ENCODE measurements at places on chromosomes 7 and 10.

- no peak for DNase-seq
These were observed 88.9 kb upstream of the NEBL start for GRCh38 chr10:20986049-20986448.

DNA sequence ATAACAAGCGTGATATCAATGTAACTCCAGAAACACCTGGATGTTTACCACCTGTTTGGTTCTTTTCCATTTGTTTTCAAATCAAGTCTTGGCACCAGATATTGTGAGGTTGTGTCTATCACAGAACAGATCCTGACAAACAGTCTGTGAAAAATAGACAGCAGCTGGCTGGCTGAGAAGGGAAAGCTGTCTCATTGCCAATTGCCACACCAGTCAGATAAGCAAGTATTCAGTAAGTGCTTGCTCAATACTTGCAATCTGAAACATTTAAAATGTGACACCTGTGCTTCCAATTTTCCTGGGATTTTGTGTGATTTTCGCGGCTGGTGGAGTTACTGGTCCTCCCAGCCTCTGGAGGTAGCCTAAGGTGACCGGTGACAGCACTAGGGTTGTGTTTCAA lies 147.9 kb upstream of the MYO3A start:
- no peak for DNase-seq

DNA sequence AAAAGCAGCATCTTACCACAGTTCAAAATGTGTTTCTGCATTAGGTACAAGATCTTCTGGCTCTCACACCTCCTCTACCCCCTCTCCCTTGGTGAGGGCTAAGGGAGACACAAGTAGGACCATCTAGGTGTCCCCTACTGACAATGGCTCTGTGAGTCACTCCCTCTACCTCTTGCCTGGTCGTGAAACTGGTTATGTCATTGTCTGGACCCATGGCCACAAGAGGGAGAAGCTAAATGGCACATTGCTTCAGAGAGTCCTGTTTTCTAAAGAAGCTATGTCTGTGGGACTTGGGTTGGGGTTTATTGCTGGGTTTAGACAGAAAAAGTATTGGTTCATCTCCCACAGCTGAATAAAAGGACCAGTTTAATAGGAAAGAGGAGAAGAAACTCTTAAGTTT lies 4.0 kb upstream of the PLXNA4 start:
- DNase-seq: no peak

DNA sequence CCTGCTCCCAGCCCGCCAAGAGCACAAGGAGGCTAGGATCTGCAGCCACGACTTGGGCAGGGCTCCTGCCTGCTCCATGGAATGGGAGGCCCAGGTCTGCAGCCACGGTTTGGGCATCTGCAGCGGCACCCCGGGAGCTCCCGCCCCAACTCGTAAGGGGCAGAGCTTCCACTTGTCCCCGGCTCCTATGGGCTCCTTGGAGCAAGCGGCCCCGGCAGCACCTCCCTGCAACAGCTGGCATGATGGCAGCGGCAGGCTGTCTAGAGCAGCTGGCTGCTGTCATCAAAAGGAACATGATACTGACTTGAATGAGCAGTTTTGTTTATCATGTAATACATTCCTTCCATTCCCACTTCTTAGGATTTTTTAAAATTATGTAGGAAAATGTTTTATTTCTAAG lies 684.0 kb upstream of the FOXK1 start:
- DNase-seq: no peak

DNA sequence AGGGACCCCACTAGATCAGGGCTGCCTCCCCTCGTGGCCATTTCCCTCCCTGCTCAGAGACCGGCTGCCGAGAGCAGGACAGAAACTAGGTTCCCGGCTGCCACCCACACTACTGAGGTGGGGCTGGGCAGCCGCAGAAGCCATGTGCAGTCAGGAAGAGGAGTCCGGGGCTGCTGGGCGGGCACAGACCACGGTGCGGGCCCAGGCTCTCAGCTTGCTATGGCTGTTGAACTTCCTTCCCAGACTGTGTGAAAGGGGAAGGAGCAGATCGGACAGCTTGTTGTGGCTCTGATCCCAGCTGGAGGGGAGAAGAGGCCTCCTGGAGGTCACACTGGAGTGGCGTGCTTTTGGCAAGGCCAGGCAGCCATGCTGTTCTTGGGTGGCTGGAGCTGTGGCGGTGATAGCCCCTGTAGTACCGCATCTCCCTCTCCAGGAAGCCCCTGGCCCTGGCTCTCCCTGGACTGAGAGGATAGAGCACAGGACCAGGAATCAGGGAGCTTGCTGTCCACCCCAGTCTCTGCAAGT lies 56.8 kb downstream of the HK1 start:
- no peak for DNase-seq

GRCh38 chr7:1579481-1580421 lies 9.9 kb upstream of the PSMG3 start:
- peak; percentile 52 for DNase-seq

DNA sequence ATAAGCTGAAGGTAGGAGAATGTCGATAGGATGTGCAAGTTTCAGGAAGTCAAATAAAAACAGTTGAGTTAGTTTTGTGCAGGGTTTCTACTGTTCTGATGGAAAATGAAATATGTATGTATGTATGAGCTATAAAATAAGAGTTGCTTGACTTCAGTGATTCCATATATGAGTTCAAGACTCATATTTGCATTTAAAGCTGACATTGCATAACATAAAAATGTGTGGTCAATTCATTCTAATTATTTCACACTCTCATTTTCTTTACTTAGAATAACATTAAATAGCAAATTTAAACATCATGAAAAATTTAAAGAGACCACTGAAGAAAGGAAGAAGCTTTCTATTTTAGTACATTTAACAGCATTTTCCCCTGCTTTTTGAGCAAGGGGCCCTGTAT lies 37.8 kb downstream of the IFIT5 start:
- DNase-seq: no peak

DNA sequence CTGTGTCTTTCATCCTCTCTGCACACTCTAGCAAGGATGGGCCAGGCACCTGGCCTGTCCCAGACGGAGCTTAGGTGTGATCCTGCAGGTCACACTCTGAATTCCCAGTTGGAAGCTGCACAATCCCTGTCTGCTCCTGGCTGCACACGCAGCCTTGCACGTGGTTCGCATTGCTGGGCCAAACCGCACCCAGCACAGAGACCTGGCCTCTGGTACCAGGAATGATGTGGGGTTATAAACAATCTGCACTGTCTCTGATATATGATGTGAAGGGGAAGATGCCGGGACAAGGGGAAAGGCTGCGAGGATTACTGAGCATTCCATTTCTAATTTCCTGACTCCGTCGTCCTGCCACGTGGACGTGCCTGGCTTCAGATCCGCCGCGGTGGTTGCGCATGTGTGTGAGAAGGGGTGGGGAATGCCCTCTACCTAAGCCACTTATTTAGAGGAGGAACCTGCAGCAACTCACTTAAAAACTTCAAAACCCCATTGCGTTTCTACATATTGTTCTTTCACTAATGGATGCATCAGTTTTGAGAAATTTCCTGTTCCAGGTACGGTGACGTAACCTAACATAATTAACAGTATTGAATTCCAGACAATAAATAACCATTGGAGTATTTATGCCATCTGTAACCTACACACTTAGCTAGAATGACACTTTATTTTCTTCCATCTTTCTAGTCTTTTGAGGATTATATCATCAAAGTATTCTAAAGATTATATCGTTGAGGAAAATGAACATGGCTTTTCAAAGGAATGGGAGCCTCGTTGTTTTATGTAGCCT lies 559.7 kb upstream of the MGMT start:
- DNase-seq: no peak

GRCh38 chr7:124785994-124786393 lies 20.4 kb upstream of the GPR37 start:
- no peak for DNase-seq

GRCh38 chr7:39265641-39266591 lies 288.2 kb downstream of the POU6F2 start:
- DNase-seq: no peak

DNA sequence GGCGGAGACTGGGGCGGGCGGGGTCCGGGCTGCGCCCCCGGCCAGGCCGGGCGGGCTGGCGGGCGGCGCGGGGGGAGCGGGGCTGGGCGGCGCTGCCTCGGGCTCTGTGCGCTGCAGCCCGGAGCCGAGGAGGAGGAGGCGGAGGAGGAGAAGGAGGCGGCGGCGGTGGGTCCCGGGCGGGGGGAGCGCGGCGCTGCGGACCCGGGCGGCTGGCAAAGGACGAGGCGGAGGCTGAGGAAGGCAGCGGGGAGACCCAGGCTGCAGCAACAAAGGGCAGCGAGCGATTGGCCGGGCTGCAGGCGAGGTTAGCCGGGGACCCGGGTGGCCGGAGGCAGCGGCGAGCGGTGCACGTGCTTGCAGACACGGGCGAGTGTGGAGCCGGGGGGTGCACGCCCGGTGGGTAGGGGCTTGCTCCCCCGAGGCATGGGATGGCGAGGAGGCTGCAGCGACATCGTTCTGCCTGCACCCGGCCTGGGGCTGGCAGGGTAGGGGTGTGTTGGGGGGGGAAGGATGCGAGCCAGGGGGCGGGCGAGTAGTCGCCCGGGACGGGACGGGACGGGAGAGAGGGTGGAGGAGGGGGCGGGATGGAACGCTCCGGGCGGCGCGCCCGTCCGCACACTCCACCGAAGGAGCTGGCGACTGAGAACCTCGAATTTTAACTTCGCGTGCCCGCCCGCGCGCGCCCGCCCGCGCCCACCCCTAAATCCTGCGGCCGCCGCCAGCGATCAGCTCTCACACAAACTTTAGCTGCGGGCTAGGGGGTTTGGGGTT lies 844 bp upstream of the KAT6B start:
- peak; percentile 54 for DNase-seq

DNA sequence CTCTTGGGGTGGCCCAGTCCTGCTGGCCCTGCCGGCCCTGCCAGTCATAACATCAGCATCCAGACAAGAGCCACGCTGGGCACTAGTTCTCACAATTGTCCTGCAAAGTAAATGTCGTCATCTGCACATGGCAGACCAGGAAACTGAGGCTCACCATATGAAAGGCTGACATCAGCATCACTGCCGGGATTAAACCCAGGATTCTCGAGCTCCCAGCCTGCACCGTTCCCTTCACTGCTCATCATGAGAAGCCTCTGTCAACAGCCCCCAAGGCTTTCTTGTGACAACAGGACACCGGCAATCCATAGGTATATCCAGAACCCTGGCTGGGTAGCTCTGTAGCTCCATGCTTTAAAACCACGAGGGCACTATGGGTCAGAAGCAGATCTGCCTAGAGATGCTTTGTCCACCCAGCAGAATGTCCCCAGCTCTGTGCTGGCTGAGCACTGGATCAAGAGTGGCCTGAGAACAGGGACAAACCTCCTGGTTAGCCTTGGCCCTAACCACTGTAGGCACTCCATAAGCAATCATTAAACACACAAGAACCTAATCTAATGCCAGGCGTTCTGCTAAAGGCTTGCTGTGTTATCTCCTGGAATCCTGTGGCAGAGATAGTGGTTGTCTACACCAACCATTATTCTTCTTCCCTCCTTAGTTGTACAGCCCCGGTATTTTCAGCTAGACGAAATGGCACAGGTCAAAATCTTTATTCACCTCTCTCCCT lies 41.2 kb upstream of the C10orf71 start:
- DNase-seq: no peak

DNA sequence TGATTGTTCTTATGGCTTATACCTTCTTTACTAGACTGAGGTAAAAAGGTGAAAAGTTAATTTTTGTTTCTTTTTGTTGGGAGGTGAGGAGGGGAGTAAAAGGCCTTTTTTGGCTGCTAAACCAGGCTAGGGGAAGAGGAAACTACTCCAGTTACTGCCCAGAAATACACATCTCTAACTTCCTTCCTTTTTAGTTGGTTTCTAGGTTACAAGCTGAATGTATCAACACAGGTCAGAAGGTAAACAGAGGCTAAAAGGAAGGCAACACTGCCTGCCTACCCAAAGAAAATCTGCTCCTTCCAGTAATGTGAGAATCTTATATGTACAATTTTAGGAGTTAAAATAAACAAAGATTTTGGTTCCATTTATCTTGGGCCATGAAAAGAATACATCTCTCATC lies 140.4 kb downstream of the NRBF2 start:
- no peak for DNase-seq

DNA sequence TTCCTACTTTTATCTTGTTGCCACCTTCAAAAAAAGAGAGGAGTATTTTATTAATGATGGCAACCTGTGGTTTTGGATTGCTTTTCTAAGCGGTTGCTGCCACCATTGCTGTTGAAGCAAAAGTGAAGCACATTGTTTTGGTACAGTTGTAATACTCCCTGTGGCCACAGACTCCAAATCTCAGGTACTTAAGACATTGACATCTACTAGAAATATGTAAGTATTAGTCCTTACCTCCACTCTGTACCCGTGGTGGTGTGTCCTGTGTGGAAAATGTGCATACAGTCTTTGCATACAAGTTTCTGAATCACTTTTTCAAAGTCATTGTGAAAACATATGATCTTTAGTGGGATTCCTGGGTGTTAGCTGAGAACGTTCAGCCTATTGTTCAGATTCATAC lies 85.7 kb downstream of the ANLN start:
- no peak for DNase-seq

GRCh38 chr10:13161857-13162271 lies 506 bp downstream of the MCM10 start:
- no peak for DNase-seq

DNA sequence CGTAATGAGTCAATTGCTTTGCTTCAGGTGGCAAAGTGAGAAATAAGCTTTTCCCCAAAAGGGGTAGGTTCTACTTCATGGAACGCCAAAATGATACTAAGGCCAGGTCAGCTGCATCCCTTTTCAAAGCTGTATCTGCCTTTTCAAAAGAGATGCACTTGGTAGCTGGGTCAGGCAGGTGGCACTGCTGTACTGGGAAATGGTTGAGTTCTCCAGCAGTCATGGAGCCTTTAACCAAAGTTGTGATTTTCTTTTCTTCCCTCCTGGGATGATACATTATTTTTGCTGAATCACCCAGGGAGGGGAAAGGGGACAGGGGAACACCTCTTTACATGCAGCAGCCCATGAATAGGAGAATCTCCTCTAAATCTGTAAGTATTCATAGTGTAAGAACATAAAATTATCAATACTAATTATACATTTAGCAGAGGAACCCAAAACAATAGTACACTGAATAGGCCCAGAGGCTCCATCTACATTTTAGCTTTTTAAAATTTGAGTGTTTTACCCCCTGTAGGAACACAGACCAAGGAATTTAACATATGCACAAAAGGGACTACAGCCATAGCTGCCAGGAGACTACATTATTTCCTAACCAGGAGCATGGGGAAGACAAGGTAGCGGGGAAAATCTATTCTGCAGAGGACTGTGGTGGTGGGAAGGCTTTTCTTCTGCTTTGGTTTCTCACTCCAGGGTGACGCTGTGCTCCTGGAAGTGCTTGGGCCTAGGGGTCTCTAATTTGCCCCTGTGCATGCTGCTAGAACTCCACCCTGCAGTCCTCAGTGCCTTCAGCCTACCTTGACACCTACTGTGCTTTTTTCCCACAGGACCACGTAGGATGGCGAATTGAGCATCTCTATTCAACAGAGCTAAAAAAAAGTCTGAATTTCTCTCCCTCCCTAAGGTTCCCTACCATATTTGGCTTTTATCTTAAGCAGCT lies 6.4 kb upstream of the GPR22 start:
- peak; percentile 2 for DNase-seq

GRCh38 chr7:6430271-6430940 lies 17.3 kb downstream of the DAGLB start:
- DNase-seq: no peak
